T47D (cell line): ENCODE measurements at places on chromosomes 7 and 10.

GRCh38 chr10:120253131-120253530, 203.9 kb upstream of the PLPP4 start:
- DNase-seq = peak; percentile 78

DNA sequence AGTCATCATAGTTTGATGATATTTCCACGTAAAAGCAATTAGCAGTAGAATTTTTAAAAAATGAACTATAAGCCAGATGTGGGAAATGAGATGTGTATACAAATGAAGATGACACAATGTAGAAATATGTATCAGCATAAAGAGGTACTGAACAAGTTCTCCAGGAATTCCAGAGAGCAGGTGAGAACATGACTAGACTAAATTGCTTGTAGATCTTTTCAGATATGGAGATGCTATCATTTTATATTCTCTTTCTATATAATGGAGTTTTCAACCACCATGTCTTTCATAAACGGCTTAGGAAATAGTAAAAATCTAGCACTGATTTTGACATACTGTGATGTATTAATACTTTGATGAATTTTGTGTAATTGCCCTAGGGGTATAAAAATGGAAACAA, 130.9 kb downstream of the SEMA3D start:
- DNase-seq = no peak

DNA sequence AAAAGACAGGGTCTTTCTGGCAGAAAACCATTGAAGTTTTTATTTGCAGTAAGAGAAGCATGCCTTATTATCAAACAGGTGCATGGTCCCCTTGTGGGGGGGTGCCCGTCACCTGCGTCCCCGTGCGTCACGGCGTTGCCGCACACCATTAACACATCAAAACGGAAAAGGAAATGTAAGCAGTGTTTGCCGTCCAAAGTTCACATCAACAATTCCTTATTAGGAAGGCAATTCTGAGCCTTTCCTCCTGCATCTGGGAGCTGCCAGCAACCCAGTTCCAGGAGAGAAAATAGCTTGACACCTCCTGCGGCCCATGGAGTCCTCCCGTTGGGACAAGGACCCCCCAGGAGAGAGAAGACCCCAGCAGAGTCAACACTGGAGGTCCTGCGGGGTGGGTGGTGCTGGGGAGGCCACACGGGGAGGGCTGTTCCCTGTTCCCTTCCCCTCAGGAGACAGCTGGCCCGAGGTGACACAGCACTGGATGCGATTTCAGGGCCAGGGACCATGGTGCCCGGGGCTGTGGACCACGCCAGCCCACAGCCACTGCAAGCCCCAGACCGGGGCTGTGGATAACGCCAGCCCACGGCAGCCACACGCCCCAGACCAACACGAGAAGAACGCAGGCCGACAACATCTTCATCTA, 39.5 kb downstream of the DIP2C start:
- DNase-seq = no peak

DNA sequence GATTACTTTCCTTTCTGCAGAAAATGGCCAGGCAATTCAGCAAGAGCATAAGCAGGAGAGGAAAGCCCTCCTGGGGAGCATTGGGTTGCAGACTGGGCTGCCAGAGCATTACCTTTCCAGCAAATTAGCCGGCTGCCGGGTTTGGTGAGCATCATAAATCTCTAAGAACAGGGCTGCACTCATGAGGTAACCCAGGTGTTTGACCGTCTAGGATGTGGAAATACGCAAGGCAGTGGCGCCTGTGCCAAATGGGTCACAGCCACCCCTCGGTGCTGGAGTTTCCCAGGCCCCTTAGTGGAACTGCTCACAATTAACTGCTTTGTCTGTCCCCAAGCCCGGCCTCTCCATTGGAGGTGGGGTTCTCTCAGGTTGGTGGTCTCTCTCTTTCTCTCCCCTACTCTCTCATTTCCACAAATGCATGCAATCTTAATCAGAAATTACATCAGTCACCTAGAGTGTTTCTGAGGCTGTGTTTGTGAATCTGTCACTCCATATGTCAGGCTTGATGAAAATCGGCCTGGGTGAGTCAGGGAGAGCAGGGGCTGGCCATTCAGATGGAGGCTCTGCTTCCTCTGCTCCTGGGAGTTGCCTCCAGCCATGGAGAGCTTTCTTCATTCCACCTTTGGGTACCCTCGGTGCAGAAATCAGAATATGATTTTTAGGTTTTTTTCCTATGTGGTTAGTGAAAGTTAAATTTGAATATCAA, 26.7 kb downstream of the PTN start:
- no peak for DNase-seq

GRCh38 chr7:155298288-155298833, 683 bp downstream of the INSIG1 start:
- no peak for DNase-seq

DNA sequence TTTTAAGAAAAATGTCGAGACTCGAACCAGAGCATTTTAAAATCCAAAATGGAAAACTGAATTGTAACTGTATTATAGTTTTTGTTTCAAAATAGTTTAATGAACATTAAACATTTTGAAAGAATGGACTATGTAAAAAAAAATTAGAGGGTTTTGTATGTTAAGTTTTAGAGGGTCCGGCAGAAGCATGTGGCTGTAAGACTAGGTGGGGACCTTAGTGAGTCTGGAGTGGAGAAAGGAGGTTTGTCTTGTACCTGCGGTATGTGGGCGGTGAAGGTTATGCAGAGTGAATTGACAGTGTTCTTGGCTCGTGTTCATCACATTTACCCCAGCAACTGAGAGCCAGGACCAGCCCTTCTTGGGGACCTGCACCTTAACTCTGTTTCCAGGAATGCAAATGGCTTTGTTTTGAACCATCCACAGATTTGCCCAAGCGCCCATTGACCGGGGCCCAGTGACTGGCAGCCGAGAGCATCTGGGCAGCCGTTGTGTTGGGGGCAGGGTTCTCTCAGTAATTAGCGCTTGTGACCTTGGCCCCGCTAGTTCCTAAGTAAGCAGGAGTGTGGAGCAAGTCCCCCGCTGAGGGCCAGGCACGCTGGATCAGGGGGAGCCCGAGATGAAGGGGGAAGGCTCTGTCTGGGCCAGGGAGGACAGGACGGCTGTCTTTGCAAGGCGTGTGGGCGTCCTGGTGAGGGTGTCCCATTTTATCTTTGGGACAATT, 1.4 kb upstream of the KLF6 start:
- DNase-seq = no peak

DNA sequence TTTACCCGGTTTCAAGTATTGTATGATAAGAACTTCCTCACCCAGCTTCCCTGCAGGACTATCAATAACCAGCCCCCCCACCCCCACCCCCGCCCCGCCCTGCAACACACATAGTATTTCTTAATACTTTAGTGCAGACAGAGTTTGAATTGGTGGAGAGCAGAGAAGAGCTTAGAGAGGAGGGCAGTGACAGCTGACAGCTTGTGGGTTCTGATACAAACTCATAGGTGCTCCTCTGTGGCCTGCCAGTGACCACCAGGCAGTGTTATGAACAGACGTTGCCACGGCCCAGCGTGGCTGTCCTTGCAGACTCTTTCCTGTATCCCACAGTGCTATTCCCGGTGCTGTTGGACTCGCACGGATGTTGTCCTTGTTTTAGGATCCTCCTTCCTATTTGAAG, 186.9 kb upstream of the ADO start:
- no peak for DNase-seq

DNA sequence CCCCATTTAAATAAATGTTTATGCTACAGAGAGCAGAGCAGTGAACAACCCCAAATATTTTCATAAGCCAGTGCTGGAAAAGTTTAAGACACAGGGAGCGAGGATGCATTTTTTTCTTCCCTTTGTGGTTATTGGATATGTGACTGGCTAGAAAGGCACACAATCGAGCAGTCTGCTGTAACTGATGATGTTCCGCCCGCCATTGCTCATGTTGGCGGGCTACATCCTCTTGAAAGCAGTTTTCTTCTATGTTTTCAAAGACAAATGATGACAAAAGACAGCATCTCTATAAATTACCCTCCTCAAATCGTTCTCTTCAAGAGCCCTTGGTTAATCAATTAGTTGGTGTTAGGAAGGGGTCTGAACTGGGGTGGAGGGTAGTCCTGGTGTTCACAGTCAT, 269.8 kb downstream of the SKAP2 start:
- no peak for DNase-seq

- DNase-seq = no peak
Observed at GRCh38 chr7:138602451-138602850, 98.7 kb downstream of the SVOPL start.

DNA sequence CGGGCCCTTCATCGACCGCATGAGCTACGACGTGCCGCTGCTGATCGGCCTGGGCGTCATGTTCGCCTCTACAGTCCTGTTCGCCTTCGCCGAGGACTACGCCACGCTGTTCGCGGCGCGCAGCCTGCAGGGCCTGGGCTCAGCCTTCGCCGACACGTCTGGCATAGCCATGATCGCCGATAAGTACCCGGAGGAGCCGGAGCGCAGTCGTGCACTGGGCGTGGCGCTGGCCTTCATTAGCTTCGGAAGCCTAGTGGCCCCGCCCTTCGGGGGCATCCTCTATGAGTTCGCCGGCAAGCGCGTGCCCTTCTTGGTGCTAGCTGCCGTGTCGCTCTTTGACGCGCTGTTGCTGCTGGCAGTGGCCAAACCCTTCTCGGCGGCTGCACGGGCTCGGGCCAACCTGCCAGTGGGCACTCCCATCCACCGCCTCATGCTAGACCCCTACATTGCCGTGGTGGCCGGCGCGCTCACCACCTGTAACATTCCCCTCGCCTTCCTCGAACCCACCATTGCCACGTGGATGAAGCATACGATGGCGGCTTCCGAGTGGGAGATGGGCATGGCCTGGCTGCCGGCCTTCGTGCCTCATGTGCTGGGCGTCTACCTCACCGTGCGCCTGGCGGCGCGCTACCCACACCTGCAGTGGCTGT, 1.2 kb downstream of the SLC18A3 start:
- no peak for DNase-seq

DNA sequence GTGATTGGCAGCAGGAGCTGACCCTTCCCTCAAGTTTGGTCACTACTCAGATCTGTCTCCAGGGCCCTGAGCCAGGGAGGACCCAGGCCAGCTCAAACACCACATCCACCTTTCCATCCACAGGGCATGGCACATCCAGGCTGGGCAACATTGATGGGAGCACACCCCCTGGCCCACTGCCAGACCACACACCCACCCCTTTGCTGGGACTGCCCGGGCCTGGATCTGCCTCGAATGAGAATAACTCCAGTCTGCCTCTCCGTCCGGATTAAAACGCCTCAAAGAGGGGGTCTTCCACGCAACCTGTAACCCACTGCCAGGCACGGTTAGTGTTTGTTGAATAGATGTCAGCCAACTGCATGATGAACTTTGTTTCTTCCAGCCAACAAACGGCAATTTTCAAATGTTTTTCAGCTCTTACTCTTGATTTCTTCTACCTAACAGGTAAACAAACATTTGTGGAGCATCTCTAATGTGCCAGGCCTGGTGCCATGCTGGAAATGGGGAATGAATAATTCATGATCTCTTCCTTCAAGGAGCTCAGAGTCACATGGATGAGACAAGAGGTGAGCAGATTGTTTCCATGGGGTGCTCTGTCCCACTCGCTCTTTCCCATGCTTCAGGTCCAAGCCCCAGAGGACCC, 41.0 kb upstream of the CHST15 start:
- DNase-seq = no peak

DNA sequence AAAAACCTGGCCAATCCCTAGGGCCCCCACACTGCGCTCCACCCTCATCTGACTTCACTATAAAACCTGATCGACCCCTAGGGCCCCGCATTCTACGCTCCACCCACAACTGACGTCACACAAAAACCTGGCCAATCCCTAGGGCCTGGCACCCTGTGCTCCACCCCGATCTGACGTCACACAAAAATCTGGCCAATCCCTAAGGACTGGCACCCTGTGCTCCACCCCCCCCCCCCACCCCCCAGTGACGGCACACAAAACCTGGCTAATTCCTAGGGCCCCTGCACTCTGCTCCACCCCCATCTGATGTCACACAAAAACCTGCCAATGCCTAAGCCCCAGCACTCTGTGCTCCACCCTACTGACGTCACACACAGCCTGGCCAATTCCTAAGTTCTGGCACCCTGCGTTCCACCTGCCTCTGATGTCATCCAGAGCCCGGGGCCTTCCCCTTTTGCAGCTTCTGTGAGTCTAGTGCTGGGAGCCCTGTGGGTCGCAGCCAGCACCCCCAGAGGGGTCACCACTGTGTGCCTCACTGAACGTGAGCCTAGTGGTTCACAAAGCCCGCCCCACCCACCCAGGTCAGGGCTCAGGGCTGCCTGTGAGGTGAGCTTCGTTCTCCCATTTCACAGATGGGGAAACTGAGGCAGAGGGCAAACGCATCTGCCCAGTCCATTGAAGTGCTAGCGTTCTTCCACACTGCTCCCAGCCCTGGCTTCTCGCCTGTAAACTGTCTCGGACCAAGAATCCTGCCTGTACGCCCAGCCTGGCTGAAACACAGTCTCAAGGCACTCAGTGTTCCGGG, 40.6 kb downstream of the MICALL2 start:
- DNase-seq = peak; percentile 66

- peak; percentile 73 for DNase-seq
Observed at GRCh38 chr10:51010977-51011376, 63.3 kb upstream of the PRKG1 start.

DNA sequence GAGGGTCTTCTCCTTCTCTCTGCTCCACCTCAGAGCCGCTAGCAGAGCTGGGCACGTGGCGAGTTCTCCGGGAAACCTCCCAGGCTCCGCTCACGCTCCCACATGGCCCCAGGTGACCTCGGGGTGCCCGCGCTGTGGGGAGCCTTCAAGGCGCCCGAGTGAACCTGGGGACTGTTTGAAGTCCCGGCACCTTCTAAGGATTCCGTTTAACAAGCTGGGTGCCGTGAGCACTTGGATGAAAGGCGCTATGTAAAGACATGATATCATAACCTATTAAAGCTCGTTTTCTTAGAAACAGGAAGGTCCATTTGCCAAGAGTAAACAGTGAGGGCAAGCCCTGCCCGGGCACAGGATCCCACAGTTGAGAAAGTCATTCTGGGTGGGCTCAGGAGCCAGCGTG, 15.8 kb upstream of the MYL10 start:
- DNase-seq = peak; percentile 7

DNA sequence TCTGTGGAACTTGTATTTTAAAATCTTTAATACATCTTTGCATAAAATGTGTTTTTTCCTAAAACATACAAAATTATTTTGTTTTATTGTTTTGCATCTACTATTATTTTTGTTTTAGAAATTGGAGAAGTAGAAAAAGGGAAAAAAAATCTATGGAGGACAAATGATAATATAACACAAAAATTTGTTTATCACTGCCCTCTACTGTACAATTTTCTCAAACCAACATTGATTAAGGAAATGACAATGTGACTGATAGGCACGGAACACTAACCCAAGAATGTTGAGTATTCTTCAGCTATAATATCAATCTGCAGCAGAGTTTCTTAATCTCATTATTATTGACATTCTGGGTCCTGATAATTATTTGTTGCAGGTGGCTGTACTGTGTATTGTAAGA, 9.5 kb upstream of the ING3 start:
- DNase-seq = no peak

- DNase-seq = no peak
Observed at GRCh38 chr7:69429911-69430383, 168.3 kb upstream of the AUTS2 start.

DNA sequence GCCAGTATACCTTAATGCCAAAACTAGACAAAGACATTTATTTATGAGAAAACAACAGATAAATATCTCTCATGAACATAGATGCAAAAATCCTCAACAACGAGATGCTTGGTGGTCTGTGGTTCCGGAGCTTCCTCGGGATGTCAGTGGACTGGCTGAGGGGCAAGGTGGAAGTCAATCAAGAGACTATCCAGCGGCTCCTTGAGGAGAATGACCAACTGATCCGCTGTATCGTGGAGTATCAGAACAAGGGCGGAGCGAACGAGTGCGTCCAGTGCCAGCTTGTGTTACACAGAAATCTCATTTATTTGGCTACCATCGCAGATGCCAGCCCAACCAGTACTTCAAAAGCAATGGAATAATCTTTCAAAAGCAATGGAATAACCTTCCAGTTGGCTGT, 60.0 kb upstream of the PARD3 start:
- DNase-seq = no peak
